ENCODE measurements at places on chromosomes 3 and 15. TPM values are rescaled to one million over a fixed set of nuclear protein-coding genes. Genes with fewer than 3 reads are reported as not detected.

DNA sequence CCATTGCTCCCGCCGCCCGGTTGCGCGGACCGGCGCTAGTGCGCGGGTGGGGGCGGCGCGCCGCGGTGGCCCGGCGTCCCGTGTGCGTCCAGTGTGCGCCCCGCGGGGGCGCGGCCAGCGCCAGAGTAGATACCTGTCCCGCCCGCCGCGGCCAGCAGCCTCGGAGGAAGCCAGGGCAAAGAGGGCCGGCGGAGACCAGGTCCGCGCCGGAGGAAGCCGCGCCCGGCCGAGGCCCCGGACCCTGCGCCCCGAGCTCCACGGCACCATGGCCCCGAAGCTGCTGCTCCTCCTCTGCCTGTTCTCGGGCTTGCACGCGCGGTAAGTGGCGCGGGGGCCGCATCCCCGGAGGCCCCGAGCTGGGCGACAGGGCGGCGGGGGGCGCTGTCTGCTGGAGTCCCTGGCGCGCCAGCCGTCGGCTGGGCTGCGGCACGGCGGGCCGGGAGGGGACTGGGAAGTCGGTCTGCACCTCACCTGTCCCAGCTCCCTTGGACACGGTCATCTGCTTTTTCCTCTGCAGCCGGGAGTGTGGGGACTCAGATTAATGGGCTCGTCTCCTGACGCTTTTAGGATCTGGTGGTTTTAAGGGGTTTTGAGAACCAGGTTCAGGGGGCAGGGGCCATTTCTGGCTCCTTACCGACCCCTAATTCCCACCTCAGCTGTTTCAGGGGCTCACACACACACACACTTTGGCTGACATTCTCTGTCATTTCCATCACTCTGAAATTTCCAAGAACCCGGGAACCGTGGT, 464 bp downstream of the GABRG3 start:
- no peak for DNase-seq

DNA sequence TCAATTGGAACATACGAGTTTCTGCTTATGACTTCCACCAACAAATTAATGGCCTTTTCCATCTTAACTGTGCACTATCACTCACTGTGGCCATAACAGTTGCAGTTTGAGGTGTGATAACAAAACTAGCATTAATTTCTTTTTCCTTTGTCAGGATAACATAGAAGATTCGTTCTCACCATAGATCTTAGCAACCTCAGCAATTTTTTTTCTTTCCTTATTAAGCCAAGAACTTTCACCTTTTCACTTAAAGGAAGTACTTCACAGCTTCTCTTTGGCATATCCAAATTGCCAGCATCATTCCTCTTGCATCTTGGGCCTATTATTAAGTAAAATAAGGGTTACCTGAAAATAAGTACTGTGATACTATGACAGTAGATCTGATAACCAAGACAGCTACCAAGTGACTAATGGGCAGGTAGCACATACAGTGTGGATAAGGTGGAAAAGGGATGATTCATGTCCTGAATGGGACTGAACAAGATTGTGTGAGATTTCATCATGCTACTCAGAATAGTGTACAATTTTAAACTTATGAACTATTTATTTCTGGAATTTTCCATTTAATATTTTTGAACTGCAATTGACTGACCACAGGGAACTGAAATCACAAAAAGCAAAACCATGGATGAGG, 46.6 kb downstream of the CEP70 start:
- no peak for DNase-seq

DNA sequence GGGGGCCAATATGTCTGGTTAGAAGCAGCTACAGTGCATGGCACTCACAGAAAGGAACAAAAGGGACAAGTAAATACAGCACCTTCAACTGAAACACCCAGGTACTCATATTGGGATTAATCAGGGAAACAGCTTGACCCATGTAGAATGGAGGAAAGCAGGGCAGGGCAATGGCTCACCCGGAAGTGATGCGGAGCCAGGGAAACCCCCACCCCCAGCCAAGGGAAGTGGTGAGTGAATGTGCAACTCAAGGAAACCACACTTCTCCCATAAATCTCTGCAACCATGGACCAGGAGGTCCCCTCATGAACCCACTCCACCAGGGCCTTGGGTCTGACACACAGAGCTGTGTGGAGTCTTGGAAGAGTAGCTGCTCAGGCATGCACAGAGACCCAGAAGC, 117.1 kb downstream of the MTHFS start:
- no peak for DNase-seq

DNA sequence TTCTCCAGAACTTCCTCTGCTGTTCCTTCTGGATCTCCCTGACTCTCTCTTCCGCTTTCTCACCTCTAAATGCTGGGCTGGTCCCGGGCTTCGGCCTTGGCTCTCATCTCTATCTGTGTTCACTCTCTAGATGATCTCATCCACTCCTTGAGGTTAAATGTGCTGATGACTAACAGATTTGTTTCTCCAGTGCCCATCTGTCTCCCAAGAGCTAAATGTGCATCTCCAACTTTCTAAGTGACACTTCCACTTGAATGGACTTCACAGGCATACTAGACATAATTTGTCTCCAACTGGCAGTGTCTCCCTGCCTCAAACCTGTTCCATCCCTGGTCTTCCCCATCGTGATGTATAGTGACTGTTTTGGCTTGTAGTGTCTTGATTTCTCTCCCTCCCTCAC, 95.3 kb downstream of the ITPR1 start:
- no peak for DNase-seq

DNA sequence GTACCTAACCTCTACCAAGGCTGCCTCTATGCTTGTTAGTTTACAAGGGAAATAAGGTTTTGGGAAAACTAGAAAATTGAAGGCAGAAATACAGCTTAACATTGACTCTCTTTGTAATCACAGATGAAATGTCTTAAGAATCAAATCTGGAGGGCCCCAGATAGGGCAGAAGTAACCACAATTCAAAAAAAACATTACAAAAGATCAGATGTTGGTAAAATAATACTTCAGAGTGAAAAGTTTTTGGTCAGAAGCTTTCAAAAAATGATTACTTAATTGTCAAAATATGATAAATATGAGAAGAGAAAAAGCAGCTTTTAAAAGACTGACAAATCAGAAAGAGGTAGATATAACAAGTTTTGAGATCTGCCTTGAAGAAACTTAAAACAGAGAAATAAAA, 425.1 kb upstream of the NECTIN3 start:
- no peak for DNase-seq

GRCh38 chr3:148922467-148922866, 57.4 kb downstream of the CPA3 start:
- no peak for DNase-seq

DNA sequence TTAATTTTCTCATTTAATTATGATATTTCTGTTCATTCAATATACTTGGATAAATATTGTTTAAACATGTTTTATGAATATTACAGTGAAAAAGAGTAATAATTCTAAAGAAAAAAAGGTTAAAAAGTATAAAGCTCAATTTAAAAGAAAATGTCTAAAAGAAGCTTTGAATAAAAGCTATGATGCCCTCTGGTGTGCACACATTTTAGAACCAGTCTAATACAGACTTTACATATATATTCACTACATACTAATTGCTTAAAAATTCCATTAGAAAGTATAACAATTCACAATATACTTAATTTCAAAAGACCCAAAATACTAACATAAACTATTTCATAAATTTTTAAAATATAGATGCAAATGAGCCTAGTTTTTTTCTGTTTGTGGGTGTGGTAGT, 909.1 kb upstream of the ROBO1 start:
- no peak for DNase-seq

Gene CLRN1
- polyA plus RNA-seq, result not detected

Gene MRPL47
- 79.2 TPM for polyA plus RNA-seq

Data from heart right ventricle (tissue), 16 donors.